Left lung (tissue), 14 donors: ENCODE measurements at places on chromosomes 4 and X. TPM values are rescaled to one million over a fixed set of nuclear protein-coding genes. Genes with fewer than 3 reads are reported as not detected.
A peak's percentile ranks its signal among the peaks of the same experiment; 100 is the strongest.

The SPANXN1 gene
- total RNA-seq = not detected

The DIPK2B gene
- total RNA-seq = 13.7 TPM

The DYNLT3 gene
- 26.4 TPM for total RNA-seq

DNA sequence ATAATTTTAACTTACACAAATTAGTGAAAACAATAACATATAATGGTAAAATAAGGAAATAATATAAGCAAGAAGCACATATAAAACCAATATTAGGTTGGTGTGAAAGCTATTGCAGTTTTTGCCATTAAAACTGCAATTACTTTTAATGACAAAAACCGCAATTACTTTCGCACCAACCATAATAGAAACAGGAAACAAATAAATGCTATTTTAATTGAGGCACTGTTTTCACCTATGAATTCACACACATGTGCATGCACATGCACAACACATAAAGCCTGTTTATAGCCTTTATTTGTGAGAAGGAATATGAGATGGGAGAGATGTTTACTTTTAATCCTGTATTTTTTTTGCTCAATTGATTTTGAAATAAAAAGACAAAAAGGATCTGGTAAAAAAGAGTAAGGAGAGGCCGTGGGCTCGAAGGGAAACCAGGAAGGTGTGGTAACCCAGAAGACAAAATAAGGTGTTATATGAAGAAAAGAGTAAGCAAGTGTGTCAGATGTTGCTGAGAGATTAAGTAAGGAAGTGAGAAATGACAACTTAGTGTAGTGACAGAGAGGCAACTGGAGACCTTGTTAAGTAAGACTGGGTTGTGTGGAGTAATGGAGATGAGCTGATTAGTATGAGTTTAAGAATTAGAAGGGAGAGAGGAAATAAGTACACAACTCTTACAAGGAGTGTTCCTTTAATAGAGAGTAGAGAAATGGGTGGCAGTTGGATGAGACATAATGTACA lies 69.0 kb downstream of the KLHL13 start:
- no peak overlapping the region for H3K4me3 ChIP-seq
- no peak overlapping the region for H3K27ac ChIP-seq
- no peaks in the 10 kb centered on the region for H3K27me3 ChIP-seq
- H3K36me3 ChIP-seq = no peaks in the 10 kb centered on the region

DNA sequence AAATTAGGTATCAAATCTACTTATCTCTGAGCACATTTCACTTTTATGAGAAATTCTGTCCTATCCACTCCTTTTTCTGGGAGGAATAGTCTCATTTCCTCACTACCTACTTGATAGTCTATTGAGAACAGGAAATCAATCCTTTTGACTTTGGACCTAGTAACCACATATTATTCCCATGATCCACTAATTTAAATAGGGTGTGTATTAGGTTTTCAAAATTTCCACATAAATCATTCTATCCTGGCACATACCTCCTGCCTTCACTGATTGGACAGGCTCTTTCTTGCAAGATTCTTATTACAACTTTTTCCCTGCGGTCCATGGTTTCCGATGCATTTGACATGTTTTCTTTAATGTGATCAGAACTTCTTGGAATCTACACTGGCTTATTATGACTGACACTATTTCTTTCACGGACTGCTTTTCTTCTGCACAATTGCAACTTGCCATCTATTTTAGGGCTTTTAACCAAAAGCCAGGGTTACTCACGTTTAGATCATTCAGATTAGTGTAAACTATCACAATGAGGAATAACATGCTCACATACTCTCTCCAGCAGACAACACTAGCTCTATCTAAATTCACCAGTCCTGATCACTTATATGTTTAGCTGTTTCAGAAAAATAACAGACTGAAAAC lies 419.9 kb upstream of the SLIT2 start:
- H3K4me1 ChIP-seq = no peaks in the 10 kb centered on the region
- H3K27me3 ChIP-seq = no peaks in the 10 kb centered on the region
- no peak overlapping the region for H3K4me3 ChIP-seq
- no peaks in the 10 kb centered on the region for H3K36me3 ChIP-seq

DNA sequence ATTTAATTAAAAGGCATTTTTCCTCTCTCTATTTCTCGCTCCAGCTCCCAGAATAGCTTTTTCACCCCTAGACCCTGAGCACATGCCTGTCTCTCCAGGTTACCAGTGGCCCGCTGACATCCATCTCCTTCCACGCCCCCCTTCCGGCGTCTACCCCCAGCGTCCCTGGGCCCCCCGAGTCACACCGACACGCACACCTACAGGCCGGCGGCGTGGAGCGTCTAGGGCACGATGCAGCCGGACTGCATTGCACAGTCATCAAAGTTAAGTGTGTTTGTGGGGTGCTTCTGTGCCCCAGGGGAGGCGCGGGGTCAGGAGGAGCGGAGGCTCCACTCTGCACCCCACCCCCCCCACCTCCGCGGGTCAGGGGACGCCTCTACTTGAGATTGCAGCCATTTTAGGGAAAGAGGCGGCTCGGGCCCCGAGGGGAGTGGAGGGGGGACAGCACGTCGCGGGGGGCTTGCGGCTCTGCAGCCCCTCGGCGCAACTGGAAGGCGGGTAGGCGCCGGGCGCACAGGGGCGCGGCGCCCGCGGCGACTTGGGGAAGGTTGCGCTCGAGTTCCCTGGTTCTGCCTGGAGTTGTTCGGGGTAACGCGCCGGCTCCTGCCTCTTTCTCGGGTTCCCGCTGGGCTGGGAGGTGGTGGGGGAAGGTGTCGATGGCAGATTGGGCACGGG lies 112.7 kb downstream of the DHX15 start:
- peaks cover 23% of the 10 kb centered on the region for H3K27me3 ChIP-seq
- H3K36me3 ChIP-seq = no peaks in the 10 kb centered on the region
- peak overlapping the region; percentile 51 for H3K4me3 ChIP-seq
- H3K4me1 ChIP-seq = peaks cover 32% of the 10 kb centered on the region
- DNase-seq = no peak
- no peak overlapping the region for H3K27ac ChIP-seq

DNA sequence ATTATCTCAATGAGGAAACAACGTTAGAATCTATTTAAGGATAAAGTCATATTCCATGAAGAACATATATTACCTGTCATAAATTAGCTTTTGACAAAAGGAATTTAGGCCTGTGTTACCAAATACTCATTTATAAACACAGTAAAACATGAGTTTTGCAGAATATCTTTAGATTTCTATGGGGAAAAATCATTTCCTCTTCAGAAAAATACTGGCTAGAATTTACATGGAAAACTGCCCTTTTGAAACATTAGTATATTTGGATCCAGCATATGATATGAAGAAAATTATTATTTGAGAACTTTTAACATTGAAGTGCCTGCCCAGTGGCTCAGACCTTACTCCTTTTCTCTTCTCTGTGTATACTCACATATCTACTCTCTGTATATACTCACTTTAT lies 131.4 kb upstream of the NEIL3 start:
- no peaks in the 10 kb centered on the region for H3K27me3 ChIP-seq
- no peak overlapping the region for H3K27ac ChIP-seq
- H3K4me1 ChIP-seq = no peaks in the 10 kb centered on the region
- H3K4me3 ChIP-seq = no peak overlapping the region
- DNase-seq = no peak
- H3K36me3 ChIP-seq = no peaks in the 10 kb centered on the region

GRCh38 chrX:153972368-153973126 lies at the start of gene TMEM187:
TMEM187 (plus strand) TSS chrX:153972754; CDS start chrX:153982063, 9,309 bp downstream.
- H3K4me3 ChIP-seq = peak within 1 kb of the TSS; percentile 72
- H3K4me1 ChIP-seq = peaks cover 39% of the 10 kb centered on the region
- peak; percentile 91 for DNase-seq
- no peaks in the 10 kb centered on the region for H3K27me3 ChIP-seq

DNA sequence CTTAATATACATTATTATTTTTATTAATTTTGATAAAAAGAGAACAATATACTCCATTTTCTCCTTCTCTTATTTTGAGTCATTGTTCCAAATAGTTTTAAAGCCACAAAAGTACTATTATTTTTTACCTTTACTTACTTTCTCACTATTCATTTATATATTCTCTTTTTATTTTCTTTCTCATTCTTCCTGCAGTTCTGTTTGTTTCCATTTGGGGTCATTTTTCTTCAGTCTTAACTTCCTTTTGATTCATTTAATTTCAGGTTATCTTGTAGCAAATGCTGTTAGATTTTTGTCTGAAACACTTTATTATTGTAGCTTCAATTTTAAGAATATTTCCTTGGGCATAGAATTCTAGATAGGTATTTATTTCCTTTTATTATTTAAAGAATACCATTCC lies 438.6 kb upstream of the EPHA5 start:
- no peaks in the 10 kb centered on the region for H3K36me3 ChIP-seq
- H3K4me1 ChIP-seq = no peaks in the 10 kb centered on the region
- no peak overlapping the region for H3K4me3 ChIP-seq
- no peak overlapping the region for H3K27ac ChIP-seq
